ENCODE measurements at places on chromosomes 6 and 20. TPM values are rescaled to one million over a fixed set of nuclear protein-coding genes. Genes with fewer than 3 reads are reported as not detected.
A peak's percentile ranks its signal among the peaks of the same experiment; 100 is the strongest.

SLC24A3 gene
- not detected for total RNA-seq

TRIM10 gene
- total RNA-seq, result not detected

FRS3 gene
- total RNA-seq, result 3.4 TPM

ACTL10 gene
- 3.4 TPM for total RNA-seq

APOBEC2 gene
- total RNA-seq, result not detected

TRIM40 gene
- total RNA-seq, result not detected

GRCh38 chr6:4178737-4179333 is 43.5 kb upstream of the ECI2 start:
- DNase-seq, result no peak

DNA sequence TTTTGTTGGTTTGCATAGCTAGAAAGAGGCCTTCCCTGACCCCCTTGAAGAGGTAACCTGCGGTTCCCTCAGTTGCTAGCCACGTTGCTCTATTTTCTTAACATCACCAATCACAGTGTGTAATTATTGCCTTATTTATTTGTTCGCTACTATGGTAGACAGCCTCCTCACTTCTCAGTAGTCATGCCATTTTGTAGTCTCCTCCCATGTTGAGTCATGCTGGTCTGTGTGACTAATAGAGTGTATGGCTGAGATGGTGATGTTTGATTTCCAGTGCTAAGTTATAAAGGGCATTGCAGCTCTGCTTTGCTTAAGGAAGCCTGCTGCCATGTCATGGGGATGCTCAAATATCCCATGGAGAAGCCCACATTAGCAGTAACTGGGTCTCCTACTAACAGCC is 236.6 kb upstream of the CHD6 start:
- peak; percentile 58 for DNase-seq

DNA sequence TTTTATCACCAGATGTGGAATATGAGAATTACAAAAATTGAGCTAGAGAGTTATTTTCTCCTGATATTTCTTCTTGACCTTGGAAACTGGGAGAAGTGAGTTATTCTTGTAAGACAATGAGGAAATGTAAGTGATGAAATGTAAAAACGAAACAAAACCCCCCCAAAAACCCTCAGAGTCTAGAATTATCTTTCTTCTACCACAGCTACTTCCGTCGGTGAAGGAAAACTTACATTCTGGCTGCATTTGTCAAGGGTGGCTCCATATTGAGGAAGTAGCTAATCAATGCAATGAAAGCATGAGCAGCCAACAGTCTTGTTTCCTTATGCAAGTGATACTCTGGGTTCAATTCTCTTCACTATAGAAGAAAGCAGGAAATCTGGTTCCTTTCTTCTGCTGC is 661.7 kb upstream of the CITED2 start:
- no peak for DNase-seq

DNA sequence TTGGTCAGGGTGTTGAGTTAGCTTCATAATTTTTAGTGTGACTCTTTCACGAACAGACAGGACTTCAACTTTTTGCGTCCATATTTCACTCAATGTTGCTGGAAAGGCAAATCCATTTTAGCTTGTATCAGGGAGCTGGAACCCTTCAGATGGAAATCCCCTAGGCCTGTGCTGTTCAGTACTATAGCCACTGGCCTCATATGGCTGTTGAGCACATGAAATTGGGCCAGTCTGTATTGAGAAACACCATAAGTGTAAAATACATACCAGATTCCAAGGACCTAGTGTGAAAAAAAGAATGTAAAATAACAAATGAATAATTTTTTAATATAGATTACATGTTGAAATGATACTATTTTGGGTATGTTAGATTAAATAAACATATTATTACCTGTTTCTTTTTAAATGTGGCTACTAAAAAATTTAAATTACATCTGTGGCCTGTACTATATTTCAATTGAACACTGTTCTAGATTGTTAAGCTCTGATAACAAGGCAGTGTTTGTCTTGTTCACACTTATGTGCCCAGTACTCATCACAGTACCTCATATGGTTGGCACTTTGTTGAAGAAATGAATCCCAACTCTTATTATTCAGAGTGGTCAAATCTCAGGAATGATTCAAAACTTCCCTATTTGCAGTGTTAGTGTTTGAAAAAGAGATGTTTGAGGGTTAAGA is 34.3 kb downstream of the CTNNBL1 start:
- no peak for DNase-seq

- no peak for DNase-seq
Observed at GRCh38 chr20:32110173-32110704, 725 bp downstream of the TM9SF4 start.

DNA sequence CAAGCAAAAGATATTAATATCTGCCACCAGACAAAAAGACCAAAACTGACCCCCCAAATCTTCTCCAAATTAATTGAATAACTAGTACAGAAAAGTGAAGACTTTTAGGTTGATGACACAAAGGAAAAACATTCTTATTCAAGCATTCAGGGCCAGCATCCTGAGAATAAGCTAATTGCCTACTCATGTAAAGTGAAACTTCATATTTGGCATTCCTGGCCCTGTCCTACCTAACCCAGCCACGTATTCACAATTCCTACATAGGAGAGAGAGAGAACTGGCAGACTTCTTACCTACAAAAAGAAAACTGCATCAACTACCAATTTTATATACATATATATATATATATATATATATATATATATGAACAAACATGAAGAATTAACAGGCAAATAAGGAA is 4.9 kb upstream of the ASCC3 start:
- DNase-seq, result peak; percentile 46

- peak; percentile 53 for DNase-seq
Observed at GRCh38 chr6:54980511-54981275, 134.1 kb downstream of the FAM83B start.

DNA sequence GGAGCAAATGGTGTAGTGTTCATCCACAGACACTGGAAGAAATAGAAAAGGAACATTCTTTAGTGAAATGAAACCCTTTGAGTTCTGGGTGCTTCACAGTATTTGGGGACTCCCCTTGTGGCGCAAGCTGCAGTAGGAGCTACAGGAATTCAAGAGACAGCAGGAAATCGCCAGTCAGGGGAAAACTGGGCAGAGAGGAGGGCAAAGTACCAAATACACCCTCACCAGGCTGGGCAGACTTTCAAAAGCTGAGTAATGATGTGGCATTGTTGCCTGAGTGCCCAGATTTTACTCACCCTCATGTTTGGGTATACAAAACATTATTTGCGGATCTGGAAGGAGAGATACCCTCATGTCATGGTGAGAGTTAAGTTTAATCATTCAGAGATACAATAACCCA is 97.9 kb downstream of the SOD2 start:
- peak; percentile 87 for DNase-seq

DNA sequence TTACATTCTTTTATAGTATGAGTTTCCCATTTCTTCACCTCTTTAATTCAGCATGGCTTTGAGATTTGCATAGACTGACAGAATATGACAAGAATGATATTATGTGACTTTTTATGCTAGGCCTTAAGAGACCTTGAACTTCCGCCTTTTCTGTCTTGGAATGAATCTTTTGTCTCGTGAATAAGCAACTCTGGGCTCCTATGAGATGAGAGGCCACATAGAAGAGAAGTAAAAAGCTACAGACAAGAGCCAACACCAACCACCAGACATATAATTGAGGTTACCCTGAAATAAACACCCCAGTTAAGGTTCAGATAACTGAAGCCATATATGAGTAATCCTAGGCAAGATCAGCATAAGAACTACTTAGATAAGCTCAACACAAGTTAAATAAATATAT is 600.8 kb downstream of the MEI4 start:
- no peak for DNase-seq

DNA sequence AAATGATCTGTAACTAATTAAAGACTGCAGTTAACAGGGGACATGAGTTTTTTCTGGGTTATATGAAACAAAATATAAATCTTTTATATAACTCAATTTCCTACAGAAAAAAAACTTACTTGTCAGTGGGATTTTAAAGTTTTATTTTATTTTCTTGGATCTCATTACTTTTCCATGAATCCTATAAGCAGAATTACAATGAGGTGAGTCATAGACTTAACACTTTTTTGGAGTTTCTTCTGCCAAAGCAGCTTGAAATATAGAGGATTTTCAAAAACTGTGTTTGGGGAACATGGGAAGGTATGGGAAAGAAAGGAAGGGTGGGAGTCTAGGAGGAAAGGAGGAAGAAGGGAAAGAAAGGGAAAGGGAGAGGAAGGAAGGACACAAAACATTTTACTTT is 130.7 kb downstream of the AIG1 start:
- DNase-seq, result peak; percentile 48

DNA sequence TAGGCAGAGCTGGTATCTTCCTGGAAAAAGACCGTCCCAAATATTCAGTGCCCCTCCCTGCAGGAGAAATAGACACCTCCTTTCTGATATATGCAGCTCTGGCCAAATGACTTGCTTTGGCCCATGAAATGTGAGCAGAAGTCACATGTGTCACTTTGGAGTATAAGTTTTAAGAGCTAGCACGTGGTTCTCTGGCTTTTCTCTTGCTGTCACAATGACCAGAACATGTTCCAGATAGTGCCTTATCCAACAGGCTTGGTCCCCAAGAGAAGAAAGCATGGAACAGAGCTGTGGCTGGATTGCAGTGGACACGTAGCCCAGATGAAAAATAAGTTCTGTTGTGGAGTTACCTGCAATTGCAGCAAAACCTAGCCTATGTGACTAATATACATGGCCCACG is 40.4 kb downstream of the UNC5CL start:
- DNase-seq, result no peak

DNA sequence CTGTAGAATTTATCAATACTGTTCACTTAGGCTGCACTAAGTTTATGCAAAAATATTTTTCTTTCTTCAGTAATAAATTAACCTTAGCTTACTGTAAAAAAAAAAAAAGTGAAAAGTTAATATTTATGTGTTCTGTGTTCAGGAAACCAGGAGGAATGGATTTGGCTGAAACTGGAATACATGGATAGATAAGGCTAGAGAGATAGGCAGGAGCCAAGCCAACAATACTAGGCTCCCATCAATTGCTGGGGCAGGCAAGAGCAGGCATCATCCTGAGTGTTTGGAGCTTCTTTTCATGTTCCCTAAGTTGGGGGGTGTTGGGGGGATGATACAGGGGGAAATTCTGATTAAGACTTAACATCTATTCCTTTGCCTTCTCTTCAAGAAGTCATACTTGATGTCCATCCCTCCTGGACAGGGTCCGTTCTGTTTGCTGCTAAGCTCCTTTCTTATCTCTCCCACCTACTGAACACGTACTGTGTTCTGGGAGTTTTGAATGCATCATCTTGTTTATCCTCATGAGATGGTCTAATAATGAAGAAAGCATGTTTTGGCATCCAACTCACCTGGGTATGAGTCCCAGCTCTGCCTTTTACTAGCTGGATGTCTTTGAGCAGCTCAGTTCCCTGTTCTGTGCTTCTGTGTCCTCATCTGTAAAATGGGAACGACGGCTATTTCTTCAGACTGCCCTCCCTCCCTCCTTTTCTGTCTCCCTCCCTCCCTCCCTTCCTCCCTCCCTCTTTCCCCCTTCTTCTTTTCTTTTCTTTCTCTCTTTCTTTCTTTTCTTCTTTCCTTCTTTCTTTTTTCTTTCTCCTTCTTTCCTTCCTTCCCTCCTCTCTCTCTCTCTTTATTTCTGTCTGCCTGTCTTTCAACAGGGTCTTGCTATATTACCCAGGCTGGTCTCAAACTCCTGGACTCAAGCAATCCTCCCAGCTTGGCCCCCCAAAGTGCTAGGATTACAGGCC is 6.4 kb upstream of the PROCR start:
- DNase-seq, result no peak

- DNase-seq, result peak; percentile 35
Observed at GRCh38 chr6:35052694-35053565, 88.2 kb downstream of the TCP11 start.

- DNase-seq, result peak; percentile 35
Observed at GRCh38 chr6:152246554-152247337, 390.4 kb downstream of the SYNE1 start.

GRCh38 chr6:61755739-61756138 is 530.3 kb downstream of the KHDRBS2 start:
- DNase-seq, result no peak

- DNase-seq, result no peak
Observed at GRCh38 chr6:122903266-122903915, 92.6 kb upstream of the CLVS2 start.

DNA sequence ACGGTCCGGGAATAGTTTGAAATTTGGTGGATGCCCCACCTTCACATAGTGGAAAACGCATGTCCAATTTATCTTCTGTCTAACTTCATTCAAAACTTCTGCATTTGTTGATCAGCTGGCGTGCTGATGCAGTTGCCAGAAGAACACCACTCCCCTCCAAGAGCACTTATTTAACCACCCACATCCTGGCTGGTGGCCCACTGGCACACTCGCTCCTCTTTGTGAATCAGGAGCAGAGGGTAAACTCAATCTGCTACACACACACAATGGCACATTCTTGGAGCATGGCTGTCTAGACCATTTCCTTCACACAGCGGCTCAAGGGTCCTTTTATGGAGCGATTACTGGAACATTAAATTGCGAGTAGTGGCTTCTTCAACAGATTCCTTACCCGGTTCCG is 55.1 kb upstream of the CEP162 start:
- DNase-seq, result peak; percentile 75

DNA sequence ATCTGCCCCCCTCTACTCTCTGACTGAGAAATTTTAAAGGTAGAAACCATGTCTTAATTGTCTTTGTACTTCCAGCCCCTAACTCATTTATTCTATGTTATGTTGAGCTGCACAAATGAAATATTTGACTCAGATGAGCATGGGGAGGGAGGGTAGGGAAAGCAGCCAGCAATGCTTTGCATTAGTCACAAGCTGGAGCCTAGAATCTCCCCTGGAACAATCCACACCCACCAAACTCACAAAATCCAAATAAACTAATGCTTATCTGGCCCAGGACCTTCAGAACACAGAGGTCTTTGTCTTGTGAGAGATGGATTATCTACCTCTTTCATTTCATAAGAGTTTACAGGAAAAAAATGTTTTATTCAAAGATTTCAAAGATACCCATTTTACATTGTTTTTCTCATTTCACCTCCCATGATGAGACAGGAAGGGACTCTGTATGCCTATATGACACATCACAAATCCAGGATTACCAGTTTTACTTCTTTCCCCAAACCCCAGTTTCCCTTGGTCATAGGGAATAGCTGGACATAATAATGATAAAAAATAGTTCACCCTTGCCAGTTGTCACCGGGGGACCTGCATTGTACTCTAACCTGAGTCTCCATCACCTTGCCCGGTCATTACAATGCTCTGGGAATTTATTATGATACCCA is 466.9 kb downstream of the KIF16B start:
- no peak for DNase-seq

DNA sequence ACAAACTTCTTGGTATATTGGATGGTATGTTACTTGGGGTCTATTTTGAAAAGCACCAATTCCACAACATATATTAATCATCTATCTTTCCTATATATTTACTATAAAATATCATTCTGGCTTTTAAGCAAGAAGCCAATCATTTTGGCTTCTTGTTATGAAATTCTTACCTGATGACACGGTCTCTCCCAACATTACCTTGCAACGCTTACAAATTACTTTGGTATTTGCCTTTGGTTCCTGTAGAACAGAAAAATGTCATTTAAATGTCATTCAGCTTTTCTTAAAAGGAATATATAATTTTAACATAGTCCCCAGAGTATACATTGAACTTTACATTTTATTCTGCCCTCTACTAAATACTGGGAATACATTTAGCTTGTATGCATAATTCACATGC is 27.4 kb downstream of the UBE3D start:
- DNase-seq, result no peak
